ENCODE measurements at places on chromosomes 7 and 10. TPM values are rescaled to one million over a fixed set of nuclear protein-coding genes. Genes with fewer than 3 reads are reported as not detected.

- H3K4me1 ChIP-seq = no peaks in the 10 kb centered on the region
- no peaks in the 10 kb centered on the region for H3K27me3 ChIP-seq
- no peaks in the 10 kb centered on the region for H3K36me3 ChIP-seq
- no peak overlapping the region for H3K4me3 ChIP-seq
Observed at GRCh38 chr10:94645285-94645684, 38.2 kb upstream of the CYP2C18 start.

GRCh38 chr10:19930936-19931893 is 115.0 kb downstream of the PLXDC2 start:
- no peaks in the 10 kb centered on the region for H3K36me3 ChIP-seq
- H3K27ac ChIP-seq = no peak overlapping the region
- no peaks in the 10 kb centered on the region for H3K27me3 ChIP-seq
- no peak overlapping the region for H3K4me3 ChIP-seq

The SPAM1 gene
- not detected for total RNA-seq

The CLCN1 gene
- not detected for total RNA-seq

The LZTS2 gene
- 8.9 TPM for total RNA-seq
